ENCODE measurements at places on chromosomes 16 and 17.

GRCh38 chr16:58639230-58639629 lies 9.6 kb upstream of the CNOT1 start:
- no peak for DNase-seq

DNA sequence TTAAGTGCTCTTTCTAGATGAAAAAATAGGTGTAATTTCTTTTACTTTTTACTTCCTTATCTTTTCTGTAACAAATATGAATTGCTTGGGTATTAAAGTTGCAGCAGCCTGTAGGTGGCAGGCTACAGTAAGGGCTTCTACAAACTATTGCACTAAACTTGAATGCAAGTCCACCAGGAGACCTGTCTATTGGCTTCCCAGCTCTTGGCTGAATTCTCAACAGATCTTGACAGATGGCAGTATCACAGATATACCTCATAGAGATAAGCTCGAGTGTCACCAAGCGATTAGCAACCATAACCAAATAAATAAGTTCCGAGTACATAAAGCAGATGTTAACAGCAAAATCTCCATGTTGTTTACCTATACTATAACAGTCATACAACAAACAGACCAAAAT lies 5.9 kb downstream of the BBS2 start:
- peak; percentile 88 for DNase-seq

- DNase-seq = no peak
These were observed 21.1 kb upstream of the PHF12 start for GRCh38 chr17:28972437-28972836.

DNA sequence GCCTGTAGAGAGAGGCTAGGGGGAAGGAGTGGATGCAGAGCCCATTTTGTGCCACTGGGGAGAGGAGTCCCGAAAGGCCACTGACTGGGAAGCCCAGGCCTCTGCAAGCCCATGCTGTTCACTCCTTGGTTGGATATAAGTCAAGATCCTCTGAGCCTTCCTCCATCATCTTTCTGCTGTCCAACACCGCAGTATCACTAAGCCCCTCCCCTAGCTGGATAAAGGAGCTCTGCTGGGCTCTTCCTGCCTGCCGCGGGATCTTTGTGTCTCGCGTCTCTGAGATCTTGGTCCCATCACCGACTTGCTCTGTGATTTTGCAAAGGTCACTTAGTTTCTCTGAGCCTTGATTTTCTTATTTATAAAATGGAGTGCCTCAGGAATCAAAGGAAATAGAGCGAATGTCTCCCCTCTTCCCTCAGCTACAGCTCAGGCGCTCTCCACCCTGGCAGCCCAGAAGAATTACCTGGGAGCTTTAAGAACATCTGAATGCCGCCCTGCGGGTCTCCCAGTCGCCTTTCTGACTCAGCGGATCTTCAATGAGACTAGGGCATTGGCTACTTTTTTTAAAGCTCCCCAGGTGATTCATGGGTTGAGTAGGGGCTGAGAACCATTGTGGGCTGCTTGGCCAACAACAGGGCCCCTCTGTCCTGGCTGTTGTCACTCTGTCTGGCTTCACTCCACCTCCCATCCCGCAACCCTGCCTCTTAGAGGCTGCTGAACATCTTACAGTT lies 25.2 kb upstream of the TMEM220 start:
- DNase-seq = no peak

DNA sequence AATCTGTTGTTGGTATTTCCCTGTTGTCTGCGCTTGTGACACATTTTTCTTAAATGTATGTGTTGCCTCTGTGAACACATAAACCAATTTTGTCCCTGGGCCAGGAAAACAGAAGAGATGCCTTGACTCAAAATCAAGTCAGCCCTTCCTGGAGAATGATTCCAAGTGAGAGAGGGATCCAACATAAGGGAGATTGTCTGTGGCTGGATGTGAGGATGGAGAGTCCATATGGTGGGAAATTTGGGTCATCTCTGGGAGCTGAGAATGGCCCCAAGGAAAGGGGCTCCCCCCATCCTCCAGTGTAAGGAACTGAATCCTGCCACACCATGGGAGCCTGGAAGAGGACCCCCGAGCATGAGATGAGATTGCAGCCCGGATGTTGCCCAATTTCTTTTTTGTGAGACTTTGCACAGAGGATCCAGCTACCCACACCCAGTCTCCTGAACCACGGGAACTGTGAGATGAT lies 13.5 kb downstream of the CRYM start:
- DNase-seq = no peak

GRCh38 chr17:39667945-39668924 lies at the start of gene PNMT:
PNMT (plus strand) TSS chr17:39668453; CDS start chr17:39668476, 23 bp downstream.
- no peak for DNase-seq

GRCh38 chr17:82229698-82230608 lies 1.1 kb downstream of the SLC16A3 start:
- no peak for DNase-seq

GRCh38 chr17:33667052-33667509 lies 374.0 kb upstream of the ASIC2 start:
- no peak for DNase-seq

DNA sequence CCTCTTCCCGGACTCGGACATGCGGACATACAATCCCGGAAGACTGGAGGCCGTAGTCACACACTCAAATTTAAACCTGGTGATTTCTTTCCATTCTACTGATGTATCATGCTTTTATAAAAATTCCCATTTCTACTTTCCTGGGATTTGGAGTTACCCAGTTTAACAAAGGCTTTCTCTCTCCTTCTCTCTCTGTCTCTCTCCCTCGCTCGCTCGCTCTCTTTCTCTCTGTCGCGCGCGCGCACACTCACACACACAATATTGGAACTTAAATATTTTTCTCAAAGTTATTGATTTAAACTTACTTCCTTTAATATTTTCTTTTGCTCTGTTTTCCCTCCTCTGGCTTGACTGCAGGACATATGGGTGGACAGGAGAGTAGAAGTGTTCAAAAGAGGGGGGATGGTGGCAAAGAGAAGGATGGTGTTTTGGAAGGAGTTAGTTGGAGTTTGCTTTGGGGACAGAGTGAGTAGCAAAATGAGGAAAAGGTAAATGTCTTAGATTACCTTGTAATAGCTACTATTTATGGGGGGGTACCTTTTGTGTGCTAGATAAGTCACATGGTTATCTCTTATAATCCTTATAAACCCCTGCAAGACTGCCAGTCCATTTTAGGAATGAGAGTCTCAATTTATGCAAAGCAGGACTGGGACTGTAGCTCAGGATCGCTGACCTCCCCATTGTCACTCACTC lies 878 bp upstream of the TRIM25 start:
- no peak for DNase-seq

DNA sequence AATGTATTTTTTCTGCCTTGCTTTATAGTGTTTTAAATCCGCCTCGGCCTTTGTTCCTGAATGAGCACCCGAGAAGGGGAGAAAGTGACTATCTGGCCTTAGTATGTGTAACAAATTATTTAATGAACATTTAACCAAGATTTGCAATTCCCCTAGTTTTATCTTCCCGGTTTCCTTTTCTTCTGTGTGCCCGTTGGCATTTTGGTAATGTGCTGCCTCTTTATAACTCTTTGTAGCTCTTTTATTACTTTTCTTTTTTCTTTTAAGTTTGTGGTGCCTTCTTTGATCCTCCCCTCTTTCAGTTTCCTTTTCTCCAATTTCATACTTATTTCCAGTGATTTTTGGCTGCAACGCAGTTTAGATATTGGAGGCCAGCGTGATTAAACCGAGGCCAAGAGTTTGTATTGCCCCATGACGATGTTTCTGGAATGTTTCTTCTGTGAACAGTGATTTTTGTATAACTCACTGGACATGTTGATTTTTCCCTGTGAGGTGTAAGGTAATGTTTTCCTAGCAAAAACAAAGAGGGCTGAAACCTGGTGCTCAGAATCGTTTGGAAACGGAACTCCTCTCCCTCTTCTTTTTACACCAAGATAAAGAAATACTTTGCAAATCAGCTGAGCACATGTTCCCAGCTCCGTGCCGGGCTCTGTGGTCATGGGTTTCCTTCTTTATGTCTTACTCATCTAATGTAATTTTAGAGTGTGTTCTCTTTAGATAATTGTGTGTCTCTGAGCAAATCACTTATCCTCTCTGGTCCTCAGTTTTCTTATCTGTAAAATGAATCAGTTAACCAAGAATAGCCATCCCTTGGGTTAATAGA lies 344.3 kb downstream of the WWOX start:
- no peak for DNase-seq

GRCh38 chr17:72173499-72174116 lies 52.8 kb downstream of the SOX9 start:
- no peak for DNase-seq

DNA sequence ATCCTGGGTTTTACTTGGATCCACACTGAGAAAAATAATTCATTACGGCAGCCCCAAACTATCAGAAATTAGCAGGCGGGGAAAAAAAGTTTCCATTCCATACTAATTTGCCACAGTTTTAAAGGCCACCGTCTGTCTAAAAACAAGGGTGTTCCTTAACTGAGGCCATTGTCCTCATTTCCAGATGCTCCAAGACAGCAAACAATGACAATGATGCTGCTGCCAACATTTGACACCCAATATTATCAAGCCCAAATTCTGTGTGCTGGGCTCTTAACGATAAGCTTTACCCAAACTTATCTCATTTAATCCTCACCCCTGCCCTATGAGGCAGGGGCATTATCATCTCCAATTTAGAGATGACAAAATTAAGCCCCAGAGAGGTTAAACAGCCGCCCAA lies 26.3 kb downstream of the CUEDC1 start:
- DNase-seq = peak; percentile 89

- DNase-seq = no peak
These were observed 5.3 kb upstream of the HEXD start for GRCh38 chr17:82412535-82413520.

DNA sequence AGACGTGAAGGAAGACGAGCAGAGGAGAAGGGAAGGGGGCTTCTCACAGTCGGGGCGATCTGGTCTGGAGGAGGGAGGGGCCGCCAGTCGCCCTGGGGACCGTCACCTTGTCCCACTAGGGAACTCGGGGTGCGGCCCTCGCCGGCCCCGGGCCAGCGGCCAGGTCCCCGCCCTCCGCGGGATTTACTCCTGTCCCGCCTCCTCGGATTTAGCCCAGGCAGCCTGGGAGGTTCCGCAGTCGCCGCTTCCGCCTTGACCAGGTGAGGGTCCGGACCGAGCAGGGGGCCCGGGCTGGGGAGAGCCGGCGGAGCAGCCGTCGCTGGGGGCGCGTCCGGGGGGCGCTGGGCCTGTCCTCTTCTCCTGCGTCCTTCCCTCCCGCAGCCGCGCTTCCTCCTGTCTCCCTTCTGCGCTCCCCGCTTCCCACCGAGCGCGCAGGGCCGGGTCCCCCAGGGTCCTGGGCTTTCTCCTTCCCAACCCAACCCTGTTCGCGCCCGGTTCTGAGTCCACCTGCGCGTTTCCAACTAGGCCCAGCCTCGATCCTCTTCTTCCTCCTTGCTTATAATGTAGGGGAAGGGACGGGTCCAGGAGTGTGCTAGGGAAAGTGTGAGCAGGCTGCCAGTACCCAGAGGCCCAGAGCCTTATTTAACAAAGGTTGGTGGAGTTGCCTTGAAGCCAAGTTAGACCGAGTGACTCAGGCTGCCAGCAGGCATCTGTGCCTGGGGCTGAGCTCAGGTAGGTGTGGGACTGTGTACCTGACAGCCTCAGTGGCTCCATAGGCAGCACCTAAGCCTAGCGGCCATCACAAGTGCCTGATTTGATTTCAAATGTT lies at the start of gene TNK1:
TSS of gene TNK1 (plus strand) at position 235 of the 829 bp plus-strand sequence. CDS start 1,838 bp downstream, outside the sequence.
- DNase-seq = no peak

Data from pons (tissue), 1 donor.